ENCODE measurements at places on chromosomes 2 and 18.

DNA sequence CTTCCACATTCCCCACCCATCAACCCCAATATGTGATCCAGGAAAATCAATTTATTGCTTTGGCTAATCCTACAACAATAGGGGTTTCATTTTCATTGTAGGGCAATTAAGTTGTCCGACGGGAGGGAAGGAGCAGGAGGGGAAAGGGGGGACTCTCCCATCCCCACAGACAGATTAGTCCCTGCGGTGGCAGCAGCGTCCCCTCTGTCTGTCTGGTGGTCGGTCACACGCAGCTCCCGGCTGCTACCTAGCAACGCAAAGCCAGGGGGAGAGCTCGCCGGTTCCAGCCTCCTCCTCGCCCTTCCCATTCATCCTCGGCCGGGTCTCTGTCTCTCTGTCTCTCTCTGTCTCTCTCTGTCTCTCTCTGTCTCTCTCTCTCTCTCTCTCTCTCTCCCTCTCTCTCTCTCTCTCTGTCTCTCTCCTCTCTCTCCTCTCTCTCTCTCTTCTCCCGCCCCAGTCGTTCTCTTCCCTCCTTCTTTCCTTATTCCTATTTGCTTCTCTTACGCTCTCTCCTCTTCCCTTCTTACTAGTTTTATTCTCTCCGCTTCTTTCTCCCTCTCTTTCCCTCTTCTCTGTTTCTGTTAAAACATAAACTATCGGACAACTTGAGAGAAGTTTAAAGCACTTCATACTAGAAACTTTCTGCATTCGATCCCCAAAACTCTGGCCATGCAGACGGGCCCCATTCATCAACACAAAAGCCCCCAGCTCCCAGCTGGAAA is 1.2 kb downstream of the LRP2 start:
- DNase-seq: no peak

DNA sequence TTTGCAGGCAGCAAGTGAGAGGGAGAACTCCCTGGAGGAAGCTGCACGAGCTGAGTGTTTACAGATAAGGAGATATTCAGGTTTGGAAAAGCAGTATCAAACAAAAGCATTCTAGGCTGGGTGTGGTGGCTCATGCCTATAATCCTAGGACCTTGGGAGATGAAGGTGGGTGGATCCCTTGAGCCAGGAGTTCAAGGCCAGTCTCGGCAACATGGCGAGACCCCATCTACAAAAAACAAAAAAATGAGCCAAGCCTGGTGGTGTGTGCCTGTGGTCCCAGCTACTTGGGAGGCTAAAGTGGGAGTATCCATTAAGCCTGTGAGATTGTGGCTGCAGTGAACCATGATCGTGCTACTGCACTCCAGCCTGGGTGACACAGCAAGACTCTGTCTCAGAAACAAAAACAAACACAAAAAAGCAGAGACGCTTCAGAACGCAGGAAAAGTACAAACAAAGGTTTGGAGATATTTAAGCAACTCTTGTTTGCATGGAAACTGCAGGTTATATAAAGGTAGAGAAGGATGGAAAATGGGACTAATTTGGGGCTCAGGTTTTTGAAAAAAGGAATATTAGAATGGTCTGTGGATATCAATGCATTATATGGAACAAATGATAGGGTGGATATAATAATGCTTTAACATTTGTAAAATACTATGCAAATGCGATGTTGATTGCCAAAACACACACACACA is 31.6 kb downstream of the MYCN start:
- DNase-seq: no peak

GRCh38 chr2:146844226-146844990 is 1000.4 kb upstream of the ACVR2A start:
- no peak for DNase-seq

GRCh38 chr2:88658326-88658725 is 31.1 kb upstream of the EIF2AK3 start:
- peak; percentile 54 for DNase-seq
